ENCODE measurements at places on chromosomes 13 and 19. TPM values are rescaled to one million over a fixed set of nuclear protein-coding genes. Genes with fewer than 3 reads are reported as not detected.

GRCh38 chr19:39542206-39542605 is 2.2 kb upstream of the EID2 start:
- DNase-seq = no peak

DNA sequence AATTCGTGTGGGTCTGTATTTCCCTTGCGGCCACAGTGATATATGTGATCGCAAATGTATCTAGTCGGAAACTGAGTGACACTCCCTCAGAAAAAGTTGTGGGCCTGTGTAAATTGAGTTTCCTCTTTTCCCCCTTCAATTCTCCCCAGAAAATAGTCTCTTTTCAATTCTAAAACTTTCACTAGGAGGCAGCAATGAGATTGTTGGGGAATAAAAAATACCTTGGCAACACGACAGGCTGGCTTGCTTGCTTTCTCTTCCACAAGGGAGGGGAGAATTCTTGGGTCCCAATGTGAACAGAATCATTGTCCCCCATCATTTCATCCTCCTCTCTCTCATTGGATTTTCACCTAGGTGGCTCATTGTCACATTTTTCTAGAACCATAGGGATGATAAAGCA is 3.7 kb upstream of the SOX21 start:
- no peak for DNase-seq

DNA sequence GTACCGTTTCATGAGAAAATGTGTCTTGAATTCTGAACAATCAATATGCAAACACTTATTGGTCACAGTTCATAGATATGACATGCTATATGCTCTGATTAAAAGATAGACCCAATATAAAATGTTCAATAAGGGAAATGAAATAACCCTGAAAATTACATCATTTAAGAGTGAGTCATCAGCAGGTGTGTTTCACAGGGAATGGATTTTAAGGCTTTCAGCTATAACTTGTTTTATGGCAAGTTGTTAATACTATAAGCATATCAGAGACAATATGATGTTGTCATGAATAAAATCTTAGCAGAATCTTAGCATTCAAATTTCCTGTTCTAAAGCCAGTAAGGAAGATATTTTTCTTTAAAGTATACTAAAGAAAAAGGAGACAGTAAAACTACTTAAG is 483.4 kb upstream of the PCDH9 start:
- no peak for DNase-seq

DNA sequence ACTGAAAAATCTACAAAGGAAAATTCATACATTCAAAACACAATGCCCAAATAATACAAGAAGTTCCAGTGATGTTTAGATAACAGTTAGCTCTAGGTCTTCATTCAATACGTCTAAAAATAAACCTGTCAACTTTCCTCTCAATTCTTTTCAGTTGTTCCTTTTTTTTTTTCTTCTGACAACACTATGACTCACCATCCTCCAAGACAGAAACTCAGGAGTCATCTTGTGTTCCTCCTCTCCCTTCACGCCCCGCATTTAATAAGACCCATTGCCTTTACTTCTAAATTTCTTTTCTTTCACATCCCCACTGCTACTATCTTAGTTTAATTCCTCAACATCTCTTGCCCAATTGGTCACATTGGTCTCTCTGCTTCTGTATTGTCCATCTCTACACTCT is 759.9 kb downstream of the GPC5 start:
- no peak for DNase-seq

The MEDAG gene
- 1.4 TPM for polyA plus RNA-seq

The THSD8 gene
- polyA plus RNA-seq = 5.8 TPM
